ENCODE measurements at places on chromosomes 5 and 9.

- no peak for DNase-seq
Measured at GRCh38 chr5:103743421-103743820, 180.8 kb upstream of the NUDT12 start.

GRCh38 chr5:174799121-174799520, 74.7 kb downstream of the MSX2 start:
- no peak for DNase-seq

GRCh38 chr9:111979561-111979960, 82.9 kb downstream of the UGCG start:
- no peak for DNase-seq

- no peak for DNase-seq
Measured at GRCh38 chr5:122738088-122738487, 36.8 kb upstream of the SNX2 start.

- DNase-seq: no peak
Measured at GRCh38 chr5:2278825-2279456, 396.2 kb upstream of the IRX4 start.

DNA sequence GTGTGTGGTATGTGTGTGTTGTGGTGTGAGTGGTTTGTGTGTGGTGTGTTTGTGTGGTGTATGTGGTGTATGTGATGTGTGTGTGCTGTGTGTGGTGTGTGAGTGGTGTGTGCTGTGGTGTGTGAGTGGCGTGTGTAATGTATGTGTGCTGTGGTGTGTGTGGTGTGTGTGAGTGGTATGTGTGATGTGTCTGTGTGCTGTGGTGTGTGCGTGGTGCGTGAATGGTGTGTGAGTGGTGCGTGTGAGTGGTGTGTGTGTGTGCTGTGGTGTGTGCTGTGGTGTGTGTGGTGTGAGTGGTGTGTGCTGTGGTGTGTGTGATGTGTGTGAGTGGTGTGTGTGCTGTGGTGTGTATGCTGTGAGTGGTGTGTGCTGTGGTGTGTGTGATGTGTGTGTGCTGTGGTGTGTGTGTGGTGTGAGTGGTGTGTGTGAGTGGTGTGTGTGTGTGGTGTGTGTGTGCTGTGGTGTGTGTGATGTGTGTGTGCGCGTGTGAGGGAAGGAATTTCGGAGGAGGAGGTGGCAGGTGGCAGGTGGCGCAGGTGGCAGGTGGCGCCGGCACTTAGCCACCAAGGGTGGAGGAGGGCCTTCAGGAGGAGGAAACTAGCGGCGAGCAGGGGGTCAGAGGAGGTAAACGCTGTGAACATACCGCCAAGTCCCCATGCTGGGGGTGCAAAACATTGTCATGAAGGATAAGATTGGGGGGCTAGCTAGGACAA, 191.8 kb downstream of the MELK start:
- DNase-seq: no peak

GRCh38 chr9:79569814-79570447, 1.8 kb upstream of the TLE4 start:
- DNase-seq: peak; percentile 33

GRCh38 chr9:27029186-27029585, 23.7 kb upstream of the LRRC19 start:
- DNase-seq: no peak

GRCh38 chr5:14186059-14186830, 43.1 kb downstream of the TRIO start:
- DNase-seq: no peak

DNA sequence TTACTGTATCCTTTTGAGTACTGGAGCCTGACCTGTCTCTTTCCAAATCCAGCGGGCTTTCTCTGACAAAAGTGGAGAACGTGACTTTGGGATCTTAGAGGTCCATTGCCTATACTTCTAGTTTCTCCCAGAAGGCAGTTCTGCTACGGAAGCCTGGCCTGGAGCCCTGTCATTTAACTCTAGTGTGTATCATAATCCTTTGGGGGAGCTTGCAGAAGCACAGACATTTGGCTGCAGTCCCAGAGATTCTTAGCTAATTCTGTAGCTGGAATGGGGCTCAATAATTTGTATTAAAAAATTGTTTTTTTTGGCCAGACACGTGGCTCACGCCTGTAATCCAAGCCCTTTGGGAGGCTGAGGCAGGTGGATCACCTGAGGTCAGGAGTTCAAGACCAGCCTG, 3.0 kb downstream of the HARS2 start:
- no peak for DNase-seq

DNA sequence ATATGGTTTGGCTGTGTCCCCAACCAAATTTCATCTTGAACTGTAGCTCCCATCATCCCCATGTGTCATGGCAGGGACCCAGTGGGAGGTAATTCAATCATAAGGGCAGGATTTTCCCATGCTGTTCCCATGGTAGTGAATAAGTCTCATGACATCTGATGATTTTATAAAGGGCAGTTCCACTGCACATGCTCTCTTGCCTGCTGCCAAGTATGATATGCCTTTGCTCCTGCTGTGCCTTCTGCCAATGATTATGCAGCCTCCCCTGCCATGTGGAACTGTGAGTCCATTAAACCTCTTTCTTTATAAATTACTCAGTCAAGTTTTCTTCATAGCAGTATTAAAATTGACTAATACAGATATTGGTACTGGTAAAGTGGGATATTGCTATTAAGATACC, 42.4 kb downstream of the MARCHF11 start:
- DNase-seq: no peak

DNA sequence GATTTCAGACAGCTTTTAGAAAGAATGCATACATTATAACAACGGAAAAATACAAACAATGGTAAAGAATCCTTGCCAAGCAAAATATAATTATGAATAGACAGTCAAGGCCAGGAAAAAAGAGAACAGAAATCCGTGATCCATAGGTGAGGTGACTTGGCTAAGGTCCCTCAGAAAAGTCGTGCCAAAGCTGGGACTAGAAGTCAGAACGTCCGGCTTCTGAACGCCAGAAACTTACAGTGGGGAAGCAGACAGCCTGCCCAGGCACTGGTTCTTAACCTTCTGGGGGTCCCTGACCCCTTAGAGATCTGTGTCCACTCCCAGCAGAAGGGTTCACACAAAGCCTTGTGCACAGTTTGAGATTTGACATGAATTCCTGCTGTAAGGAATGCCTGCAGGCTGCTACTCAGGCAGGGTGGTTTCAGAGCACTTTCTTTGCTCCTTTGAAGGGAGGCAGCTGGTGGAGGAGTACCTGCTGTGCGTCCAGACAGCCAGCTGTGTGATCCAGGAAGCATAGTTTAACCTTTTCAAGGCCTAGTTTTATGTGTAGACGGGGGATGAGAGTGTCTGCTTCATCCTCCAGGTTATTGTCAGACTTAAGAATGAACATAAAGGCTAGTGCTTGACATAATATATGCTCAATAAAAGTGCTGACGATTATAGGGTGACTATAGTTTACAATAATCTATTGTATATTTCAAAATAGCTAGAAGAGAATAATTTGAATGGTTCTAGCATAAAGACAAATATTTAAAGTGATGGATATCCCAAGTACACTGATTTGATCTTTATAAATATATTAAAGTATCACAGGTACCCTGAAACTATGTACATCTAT, 852 bp downstream of the ARHGEF37 start:
- no peak for DNase-seq

DNA sequence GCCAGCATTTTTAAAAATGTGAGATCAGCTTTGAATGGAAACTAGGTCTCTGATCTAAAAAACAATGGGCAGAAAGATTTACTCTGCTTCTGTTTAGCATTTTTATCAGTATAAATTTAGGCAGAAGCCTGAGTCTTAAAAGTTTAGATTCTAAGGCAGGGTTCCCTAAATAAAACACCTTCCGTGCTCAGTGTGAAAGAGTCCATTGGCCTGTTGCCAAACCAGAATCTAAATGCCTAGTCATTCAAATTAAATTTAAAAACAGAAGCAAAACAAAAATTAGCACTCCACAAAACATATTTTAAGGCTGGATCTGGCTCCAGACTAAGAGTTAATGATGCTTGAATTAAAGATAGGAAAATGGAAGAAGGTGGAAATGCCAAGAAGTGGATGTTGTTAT, 4.5 kb downstream of the TYRP1 start:
- DNase-seq: no peak

DNA sequence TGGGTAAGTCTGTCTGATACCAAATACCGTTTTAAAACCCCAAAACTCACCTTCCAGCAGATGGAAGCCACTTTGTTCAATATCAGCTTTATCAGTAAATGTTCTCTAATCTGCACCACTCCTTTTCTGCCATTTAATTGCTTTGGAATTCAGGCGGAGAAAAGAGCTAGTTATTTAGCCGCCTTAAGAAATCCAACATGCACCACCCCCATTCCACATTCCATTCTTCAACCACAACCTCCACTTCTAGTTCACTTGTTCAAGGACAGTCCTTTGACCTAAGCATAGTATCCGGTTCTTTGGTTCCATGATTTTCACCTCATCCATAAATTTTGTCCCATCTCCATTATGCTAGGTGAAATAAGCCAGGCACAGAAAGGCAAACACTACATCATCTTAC, 240.1 kb downstream of the DNAH5 start:
- no peak for DNase-seq

DNA sequence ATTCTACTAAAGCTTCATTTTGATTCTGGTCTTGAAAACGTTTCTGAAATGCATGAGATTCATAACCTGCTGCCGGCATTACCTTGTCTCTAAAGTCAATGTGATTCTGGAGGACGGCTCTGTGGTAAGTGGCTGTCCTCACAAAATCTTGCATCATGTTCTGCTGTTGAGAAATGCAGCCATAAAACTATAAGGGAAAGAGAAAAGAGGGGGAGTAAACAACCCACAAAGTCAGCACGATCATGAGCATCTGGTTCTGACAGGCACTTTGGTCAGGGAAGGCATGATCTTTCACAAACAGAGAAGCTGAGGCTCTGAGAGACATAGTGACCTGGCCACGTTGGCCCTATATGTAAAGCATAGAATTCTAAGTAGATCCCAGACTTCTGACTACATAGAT, 168.9 kb upstream of the PUM3 start:
- DNase-seq: no peak

DNA sequence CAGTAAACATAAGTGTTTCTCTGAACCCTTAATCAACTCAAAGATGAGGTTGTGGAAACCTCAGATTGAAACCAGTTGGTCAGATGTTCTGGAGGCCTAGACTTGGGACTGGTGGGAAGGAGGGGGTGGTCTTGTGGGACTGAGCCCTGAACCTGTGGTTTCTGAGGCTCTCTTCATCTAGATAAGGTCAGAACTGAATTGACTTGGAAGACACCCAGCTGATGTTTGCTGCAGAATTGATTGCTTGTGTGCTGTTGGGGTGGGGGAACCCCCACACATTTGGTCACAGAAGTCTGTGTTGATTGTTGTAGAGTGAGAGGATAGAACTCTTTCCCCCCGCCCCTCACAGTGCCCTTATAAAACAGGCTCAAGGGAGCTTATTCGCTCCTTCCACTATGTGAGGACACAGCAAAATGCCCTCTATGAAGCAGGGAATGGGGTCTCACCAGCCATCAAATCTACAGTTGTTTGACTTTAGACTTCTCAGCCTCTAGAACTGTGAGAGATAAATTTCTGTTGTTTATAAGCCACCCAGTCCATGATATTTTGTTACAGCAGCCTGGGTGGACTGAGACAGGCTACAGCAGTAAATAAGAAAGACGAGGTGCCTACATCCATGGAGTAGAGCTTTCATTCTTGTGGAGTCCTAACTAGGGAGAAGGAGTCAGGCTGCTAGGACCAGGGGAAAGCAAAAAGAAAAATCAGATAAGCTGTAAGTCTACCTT, 25.7 kb upstream of the UGCG start:
- DNase-seq: no peak
